ENCODE measurements at places on chromosomes 3 and 15.

GRCh38 chr15:39661776-39662175, 80.9 kb downstream of the THBS1 start:
- no peak for DNase-seq

GRCh38 chr3:120850381-120851295, 57.4 kb upstream of the STXBP5L start:
- no peak for DNase-seq

GRCh38 chr3:100813828-100814227, 104.5 kb downstream of the TFG start:
- DNase-seq = no peak

DNA sequence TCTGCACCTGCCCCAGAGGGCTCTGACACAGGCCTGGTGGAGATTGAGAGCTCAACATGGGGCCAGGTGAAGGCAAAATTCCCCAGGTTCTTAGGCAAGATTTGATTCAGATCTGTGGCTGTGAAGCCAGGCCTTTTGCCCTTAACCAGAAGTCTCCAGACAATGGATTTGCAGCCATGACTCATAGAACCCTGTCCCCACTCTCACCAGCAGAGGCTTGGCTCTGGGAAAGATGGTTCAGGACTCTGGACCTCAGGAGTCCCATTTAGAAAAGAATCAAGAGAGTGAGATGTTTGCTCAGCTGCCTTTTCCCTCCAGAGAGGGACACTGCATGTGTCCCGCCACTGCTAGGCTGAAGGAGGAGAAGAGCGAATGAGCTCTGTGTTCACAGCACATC, 361.4 kb upstream of the ICE2 start:
- no peak for DNase-seq

GRCh38 chr3:189103208-189103607, 68.6 kb upstream of the TPRG1 start:
- no peak for DNase-seq

GRCh38 chr3:18153571-18154173, 271.5 kb downstream of the SATB1 start:
- DNase-seq = no peak

GRCh38 chr15:76347482-76348055, 11.0 kb downstream of the ISL2 start:
- no peak for DNase-seq

DNA sequence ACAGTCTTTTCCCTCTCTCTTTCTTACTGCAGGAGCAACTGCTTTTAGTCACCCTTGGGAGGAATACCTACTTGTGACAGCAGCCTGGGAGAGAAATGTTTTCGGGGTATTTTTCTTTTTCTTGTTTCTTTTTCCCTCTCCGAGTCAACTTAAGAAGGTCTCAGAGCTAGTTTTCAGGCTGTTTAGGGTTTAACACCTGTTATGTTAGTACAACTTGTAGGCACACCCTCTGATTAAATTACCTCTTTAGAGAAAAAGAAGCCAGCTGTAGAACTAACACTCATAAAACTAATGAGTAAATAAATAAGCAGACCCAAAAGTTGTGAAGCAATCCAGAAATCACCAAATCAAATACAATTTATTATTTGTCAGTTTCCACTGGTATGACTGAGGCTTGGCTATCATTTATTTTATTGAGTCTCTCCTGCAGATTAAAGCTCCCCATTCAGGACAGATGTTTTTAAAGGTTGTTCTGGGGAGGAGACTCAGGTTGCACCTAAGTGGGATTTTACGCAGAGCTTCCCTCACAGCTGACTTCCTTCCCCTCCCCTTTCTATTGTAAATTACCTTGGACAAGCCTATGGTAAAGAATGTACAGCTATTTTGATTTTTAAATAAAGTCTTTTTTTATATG, 112.5 kb downstream of the FOXB1 start:
- no peak for DNase-seq

- peak; percentile 52 for DNase-seq
These were observed 190.4 kb upstream of the BCL6 start for GRCh38 chr3:187935623-187936156.

All from GM18507 (cell line).